ENCODE measurements at places on chromosomes 12 and 14.

- DNase-seq = no peak
Measured at GRCh38 chr12:110853836-110854235, 7.0 kb downstream of the CCDC63 start.

- DNase-seq = peak; percentile 38
Measured at GRCh38 chr14:56422703-56423213, 156.8 kb upstream of the TMEM260 start.

DNA sequence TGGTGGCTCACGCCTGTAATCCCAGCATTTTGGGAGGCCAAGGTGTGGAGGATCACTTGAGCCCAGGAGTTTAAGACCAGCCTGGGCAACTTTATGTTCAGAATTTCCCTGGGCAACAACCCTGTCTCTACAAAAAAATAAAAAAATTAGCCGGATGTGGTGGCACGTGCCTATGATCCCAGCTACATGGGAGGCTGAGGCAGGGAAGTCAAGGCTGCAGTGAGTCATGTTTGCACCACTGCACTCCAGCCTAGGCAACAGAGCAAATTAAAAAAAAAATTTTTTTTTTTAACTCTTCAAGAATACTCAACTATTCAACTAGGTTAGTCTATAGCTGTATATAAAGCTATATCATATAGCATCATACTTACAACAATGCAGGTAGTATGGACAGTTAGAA lies 113.0 kb downstream of the RALGAPA1 start:
- no peak for DNase-seq

- DNase-seq = peak; percentile 81
Measured at GRCh38 chr14:100297320-100298300, 8.6 kb downstream of the SLC25A29 start.

DNA sequence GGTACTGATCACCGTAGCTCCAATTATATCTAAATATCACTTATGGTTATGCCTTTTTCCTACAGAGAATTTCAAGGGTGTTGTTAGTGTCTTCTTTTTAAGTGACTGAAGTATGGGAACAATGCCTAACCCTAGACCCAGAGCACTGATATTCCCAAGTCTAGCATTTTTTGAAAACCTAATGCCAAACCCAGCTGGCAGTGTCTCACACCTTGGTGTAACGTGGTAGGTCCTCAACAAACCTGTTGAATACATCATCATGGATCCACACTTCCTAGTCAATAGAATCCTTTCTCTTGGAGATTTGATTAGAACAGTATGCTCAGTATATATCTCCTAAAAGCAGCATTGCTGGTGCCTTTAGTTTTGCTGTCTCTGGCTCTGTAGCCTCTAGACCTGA lies 37.7 kb upstream of the RMST start:
- no peak for DNase-seq

DNA sequence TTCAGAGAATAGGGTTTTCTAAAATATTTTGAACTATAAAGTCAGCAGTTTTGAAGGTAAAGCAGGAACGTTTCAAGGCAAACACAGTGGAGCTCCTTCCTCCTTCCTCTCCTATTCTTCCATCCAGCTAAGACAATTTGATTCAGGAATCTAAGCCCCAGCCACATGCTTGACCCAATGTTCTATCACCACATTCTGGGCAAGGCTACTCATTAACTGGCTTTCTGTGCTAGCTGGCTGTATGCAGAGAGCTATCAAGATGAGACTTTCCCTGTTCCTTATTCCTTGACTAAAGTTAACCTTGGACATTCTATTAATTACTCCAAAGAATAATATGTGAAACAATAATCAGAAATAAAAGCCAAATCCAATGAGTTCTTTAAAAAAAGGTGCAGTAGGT lies 266.9 kb downstream of the NOVA1 start:
- no peak for DNase-seq

GRCh38 chr12:119486599-119487154 lies 106.9 kb upstream of the TMEM233 start:
- DNase-seq = no peak

GRCh38 chr14:66483322-66483721 lies 2.8 kb upstream of the CCDC196 start:
- DNase-seq = no peak

DNA sequence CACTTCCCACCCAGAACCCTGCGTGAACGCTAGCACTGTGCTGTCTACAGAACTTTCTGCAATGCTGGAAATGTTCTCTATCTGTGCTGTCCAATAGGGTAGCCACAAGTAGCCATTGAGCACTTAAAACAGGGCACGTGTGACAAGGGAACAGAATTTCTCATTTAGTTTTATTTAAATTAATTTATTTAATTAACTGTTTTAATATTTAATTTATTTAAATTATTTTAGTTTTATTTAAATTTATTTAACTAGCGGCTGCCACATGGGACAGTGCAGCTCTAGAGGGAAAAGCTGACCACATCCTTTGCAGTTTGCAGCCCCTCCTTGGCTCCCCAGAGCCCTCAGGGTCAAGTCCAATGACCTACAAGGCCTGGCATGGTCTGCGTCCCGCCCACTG lies 35.0 kb upstream of the CORO1C start:
- no peak for DNase-seq

DNA sequence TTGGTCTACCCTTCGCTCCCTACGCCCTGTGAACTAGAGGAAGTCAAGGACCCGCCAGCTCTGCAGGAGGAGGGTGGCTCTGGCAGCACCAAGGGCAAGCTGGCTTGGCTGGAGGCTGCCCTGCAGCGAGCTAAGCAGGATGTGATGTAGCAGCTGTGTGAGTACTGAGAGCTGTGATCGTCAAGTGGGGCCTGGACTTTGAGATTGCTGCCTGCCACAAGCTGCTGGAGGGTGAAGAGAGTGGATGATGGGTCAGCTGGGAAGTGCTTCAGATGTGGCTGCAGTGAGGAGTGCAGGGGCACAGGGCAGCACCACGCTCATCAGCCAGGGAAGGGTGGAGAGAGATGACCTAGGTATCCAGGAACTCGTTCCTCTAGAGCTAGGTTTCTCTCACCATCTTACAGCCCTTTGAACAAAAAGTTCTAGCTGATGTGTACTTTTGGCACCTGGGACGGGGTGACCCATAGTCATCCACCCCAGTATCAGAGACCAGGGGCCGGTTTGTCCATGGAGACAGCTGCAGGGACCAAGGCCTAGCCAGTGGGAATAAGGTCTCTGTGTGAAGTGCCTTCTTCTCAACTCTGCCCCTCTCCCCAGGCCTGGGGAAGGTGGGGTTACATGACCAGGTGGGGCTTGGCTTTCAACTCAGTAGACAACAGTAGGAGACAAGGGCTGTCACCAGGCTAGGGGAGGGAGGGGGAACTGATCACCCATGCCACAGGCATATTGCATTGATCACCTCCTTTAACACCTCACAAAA lies 3.2 kb downstream of the KRT86 start:
- DNase-seq = no peak

- DNase-seq = no peak
Measured at GRCh38 chr12:24681570-24681969, 267.3 kb downstream of the BCAT1 start.

DNA sequence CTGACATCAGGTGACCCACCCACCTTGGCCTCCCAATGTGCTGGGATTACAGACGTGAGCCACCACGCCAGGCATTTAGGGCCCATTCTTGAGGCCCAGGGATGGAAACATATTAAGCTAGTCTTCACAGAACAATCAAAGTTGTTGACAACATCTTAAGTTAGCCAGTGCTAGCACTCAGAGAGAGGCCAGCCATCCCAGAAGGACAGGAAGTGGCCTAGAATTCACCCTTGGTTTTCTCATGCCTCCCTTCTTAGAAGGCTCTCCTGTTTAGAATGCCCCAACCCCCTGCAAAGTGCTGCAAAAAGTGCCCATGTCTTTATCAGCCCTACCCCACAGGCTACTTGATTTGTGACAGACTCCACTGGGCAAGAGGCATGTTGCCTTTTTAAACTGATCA lies 12.1 kb upstream of the OR6J1 start:
- no peak for DNase-seq

- no peak for DNase-seq
Measured at GRCh38 chr12:7609495-7609894, 56.2 kb downstream of the APOBEC1 start.

- no peak for DNase-seq
Measured at GRCh38 chr14:70842851-70843462, 33.6 kb upstream of the MAP3K9 start.

- peak; percentile 60 for DNase-seq
Measured at GRCh38 chr12:30908722-30909348, 17.7 kb upstream of the TSPAN11 start.

DNA sequence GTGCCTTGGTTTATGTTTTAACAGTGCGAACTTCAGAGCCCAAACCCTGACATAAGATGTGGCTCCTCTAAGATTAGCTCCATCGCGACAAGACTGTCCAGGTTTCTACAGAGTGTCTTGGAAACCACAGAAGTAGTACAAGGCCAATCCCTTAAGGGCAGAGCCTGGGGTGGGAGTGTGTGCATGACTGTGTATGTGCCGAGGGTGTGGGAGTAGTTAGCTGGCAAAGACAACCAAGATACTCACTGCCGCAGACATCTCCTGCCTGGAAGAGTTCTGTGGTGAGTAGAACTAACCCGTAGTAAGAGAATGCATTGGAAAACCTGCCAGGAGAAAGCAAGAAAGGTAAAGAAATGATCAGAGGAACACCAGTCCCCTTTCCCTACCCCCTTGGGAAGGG lies 54.1 kb downstream of the DAO start:
- no peak for DNase-seq

- DNase-seq = no peak
Measured at GRCh38 chr12:58920961-58921861, 907 bp upstream of the LRIG3 start.

DNA sequence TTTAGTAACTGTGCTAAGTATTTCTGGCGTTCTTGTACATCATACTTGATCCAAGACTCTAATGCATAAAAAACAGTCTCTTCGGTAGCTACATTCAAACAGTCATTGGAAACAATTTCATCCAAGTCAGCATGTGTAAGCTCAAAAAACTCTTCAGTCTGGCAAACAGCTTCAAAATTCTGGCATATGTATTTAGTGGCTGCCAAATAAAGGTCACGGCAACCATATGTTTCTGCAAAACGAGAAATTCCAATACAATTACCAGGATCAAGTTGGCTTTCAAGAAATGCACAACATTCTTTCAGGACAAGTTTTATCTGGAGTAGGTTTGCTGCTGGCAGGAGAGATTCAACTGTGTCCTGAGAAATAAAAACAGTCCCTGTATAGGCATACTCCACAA lies 16.5 kb downstream of the KLHL28 start:
- DNase-seq = peak; percentile 31

- peak; percentile 56 for DNase-seq
Measured at GRCh38 chr14:33914676-33915516, 36.0 kb downstream of the EGLN3 start.

GRCh38 chr12:81727391-81727790 lies 31.8 kb downstream of the PPFIA2 start:
- DNase-seq = no peak

DNA sequence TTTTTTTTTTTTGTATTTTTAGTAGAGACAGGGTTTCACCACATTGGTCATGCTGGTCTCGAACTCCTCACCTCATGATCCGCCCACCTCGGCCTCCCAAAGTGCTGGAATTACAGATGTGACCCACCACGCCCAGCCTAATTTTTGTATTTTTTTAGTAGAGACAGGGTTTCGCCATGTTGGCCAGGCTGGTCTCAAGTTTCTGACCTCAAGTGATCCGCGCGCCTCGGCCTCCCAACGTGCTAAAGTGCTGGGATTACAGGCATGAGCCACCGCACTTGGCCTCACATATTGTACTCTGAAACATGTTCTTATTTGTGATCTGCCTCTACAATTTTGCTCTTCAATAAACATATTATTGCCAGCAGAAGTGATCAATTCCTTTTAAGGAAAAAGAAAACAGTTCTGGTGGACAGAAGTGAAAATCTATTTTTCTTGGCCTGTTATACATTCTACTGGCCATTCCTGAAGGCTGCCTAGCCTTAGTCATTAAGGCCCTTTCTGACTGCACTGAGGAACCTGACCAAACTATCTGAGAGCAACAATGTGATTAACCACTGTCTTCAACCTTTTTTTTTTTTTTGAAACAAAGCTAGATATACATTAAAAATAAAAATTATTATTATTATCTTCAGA lies 36.1 kb downstream of the SNX6 start:
- peak; percentile 34 for DNase-seq

DNA sequence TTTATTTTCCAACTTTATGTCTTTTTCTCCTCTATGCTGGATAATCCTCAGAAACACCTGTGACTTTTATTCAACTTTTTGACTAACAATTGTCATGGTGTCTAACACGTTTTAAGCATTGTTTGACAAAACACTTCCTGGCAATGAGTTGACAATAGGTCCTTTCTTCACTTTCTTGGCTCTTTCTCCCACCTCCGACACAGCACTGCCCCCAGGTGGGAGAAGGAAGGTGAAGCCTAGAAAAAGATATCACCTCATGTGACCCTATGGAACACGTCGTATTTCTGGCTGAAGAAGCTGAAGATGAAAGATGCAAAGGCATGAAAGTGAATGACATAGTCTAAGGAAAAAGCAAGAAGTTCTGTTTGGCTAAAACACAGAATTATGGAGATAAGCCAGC lies 430.0 kb downstream of the ETNK1 start:
- DNase-seq = peak; percentile 7

- DNase-seq = no peak
Measured at GRCh38 chr12:2580821-2581220, 213.9 kb upstream of the FKBP4 start.

GRCh38 chr14:24908592-24909236 lies 141.2 kb downstream of the STXBP6 start:
- DNase-seq = no peak

DNA sequence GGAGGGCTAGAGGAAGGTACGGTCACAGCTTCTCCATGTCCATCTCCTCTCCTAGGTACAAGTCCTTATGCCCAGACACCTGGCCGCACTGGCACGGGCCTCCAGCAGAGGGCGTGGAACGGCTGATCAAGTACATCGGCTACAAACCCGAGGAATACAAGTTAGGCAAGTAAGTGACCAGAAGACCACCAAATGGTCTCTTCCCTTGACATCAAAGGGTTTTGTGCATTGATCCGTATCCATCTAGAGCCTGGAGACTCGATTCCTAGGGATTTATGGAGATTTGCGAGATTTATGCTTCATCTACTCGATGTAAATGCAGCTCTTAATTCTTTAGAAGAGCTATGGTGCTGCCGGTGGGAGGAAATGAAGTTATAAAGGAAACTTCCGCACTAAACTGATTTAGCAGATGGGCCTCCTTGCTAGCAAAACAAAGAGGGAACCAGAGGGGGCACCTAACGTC lies 44.2 kb downstream of the KCTD10 start:
- peak; percentile 66 for DNase-seq

GRCh38 chr14:101103321-101103901 lies 199.9 kb upstream of the RTL1 start:
- DNase-seq = no peak

GRCh38 chr14:90645842-90646443 lies 170.3 kb downstream of the TTC7B start:
- peak; percentile 42 for DNase-seq

DNA sequence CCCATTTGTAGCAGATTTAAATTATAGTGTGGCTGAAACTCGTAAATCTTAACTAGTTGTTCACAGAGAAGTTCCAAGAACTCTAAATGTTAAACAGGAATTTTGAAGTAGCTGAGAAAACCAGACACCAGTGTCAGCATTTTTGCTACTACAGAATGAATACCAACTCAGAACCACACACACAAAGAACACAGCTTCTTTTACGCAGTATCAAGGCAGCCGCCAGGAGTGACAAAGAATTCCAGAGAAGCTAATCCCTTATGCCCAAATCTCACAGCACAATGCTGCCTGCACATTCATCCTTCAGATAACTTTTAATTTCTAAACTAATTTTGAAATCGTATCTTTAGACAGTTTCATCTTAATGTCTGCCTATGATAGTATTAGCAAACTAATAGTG lies 37.4 kb downstream of the SLC6A15 start:
- no peak for DNase-seq

Data from MG63 (cell line).